ENCODE measurements at places on chromosomes 7 and 10.

GRCh38 chr7:21300692-21301091 is 127.2 kb upstream of the SP4 start:
- no peak for DNase-seq

DNA sequence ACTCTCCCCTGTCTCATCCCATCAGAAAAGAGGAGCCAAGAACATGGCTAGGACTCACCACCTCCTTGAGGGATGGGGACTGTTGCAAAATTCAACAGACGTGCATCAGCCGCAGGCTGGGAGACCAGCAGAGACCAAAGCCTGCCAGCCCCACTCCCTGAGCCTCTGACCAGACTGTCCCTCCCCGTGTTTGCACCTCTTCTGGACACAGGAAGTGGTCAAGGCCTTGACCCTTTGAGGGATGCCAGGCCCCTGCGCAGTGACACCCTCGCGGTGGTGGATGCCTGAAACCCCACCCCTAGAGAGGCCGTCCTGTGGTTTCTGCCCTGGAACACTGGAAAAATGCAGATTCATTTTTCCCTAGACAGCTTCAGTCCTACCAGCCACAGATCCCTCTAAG is 128.4 kb upstream of the TCF7L2 start:
- DNase-seq, result no peak

DNA sequence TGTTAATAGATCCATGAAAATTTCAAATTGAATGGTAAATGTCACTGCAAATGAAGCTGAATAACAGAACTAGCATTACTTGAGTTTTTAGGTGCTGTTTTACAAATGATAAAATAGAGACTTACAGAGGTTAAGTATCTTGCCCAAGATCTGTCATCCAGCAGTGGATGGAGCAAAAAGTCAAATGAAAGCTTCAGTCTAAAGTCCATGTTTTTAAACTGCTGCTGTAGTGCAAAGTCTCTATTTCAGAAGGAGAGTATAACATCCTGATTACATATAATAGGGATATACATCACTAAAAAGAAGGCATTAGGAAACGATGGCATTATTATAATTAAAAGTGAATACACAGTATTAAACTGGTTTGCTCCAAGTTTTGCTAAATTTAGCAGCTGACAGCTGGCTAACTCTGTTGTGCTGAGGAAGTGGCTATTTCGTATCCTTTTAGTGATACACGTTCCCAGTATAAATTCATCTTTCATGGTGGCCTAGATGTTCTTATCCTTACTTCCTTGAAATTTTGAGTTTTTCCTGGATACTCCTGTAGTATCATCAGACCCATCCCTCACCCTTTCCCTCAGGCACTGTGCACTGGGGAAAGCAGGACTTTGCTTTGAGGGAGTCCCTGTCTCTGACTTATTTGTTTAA is 603.2 kb downstream of the MAGI2 start:
- DNase-seq, result no peak

GRCh38 chr7:147415991-147416390 is 1174.6 kb upstream of the C7orf33 start:
- peak; percentile 8 for DNase-seq

DNA sequence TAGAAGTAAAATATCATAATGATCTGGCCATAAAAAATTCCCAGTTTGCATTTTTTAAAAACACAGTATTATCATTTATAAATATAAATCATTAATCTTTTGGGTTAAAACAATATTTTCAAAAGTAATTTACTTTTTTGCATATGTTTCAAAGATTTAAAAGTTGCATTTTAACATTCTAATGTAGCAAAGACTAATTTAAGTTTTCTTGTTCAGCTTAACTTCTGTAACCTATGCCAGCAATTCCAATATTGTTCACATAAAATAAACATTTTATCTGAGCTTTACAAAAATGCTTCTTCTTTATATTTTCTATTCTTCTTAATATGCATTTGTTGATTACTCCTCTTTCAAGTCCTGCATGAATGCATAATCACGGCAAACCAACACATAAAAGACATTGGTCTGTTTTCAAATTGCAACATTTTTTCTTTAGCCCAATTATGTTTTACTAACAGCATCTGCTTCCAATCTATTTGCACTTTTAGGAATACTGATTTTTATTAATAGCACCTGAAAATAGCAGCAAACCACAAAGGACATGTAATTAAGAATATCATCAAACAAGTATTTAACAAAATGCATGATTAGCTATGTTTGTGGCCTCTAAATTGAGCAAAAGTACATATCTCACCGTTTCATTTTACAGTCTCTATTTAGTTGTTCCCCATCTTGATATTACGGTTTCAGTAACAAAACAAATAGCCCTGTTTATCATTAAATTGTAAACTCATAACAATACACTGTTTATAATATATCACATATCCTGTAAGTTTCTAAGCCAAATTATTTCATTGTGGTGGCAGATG is 286.9 kb upstream of the NFE2L3 start:
- DNase-seq, result no peak

DNA sequence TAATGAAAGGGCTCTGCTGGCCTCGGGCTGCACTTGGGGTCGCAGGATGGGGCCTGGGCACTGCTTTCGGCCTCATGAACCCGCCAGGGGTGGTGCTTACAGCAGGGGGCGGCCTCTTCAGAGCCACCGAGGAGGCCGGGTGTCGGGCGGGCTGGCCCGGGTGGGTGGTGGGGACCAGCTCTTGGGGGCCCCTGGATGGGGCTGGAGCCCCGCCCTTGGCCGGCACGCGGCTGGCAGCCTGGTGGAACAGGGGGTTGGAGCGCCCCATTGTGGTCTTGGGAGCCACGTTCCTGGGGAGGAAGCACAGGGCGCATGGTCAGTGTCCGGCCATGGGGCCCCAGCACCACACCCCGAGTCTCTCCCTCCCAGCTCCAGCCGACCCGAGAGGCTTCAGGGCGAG is 8.8 kb downstream of the ADAM8 start:
- no peak for DNase-seq

GRCh38 chr10:122849900-122850605 is 4.4 kb upstream of the CUZD1 start:
- DNase-seq, result peak; percentile 24

DNA sequence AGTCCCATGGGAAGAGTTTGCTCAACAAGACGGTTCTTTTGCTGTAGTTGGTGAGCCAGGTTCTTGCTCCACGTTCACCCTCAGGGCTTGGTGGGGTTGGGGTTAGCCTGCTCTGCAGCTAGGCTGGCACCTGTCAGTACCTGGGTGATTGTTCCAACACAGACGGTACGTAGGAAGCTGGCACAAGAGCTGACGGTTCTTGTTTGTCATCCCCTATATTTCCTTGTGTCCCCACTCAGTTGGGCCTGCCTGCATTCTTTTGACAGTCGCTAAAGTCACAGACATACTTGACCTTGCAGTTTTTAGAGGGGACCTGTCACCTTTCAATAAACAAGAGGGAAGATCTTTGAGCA is 40.2 kb upstream of the SYPL1 start:
- no peak for DNase-seq

GRCh38 chr10:33886299-33886698 is 551.8 kb upstream of the NRP1 start:
- DNase-seq, result no peak

DNA sequence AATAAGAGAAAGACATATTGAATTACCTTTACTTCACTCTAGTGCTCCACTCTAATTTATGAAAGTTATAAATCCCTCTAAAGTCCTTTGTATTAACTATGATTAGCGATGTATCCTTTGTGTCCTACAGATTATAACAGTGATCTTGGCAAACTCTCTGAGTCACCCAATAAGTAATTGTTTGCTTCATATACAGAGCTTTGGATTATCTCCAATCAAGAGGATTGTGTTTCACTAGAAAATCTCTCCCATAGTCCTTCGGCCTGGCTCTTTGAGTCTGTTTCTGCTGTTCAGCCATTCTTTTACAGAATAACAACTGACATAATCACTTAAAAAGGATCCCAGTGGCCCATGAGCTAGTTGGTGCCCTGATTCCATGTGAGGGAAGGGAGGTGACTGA is 9.5 kb downstream of the LMOD2 start:
- no peak for DNase-seq

GRCh38 chr7:20741801-20742200 is 44.9 kb downstream of the SP8 start:
- DNase-seq, result no peak

GRCh38 chr10:132700156-132701098 is 85.5 kb downstream of the NKX6-2 start:
- peak; percentile 38 for DNase-seq

DNA sequence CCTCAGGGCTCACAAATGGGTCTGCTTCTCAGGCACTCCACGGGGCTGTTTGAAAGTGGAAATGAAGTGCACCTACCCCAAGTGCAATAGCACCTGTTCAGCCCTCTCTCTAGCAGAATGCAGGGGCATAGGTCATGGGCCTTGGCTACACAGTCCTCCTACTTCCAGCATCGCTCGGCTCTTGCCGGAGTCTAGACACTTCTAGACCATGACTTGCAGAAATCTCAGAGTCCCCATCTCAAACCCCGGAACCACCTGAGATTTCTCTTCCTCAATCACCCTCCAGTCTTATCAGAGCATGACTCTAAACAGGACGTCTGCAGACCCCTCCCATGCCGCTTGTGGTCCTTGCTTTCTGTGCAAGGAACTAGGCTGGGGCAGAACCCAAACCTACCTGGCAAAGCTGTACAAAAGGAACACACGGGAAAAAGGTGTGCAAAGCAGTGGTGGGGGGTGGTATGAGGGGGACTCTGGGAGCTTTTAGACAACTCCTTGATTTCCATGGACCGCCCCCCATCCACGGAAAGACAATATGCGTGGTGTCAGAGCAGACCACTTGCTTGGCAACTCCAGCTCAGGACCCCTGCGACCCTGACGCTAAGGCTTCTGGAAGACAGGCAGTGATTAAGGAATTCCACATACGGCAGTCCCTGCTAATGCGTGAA is 13.8 kb downstream of the TMEM273 start:
- no peak for DNase-seq

DNA sequence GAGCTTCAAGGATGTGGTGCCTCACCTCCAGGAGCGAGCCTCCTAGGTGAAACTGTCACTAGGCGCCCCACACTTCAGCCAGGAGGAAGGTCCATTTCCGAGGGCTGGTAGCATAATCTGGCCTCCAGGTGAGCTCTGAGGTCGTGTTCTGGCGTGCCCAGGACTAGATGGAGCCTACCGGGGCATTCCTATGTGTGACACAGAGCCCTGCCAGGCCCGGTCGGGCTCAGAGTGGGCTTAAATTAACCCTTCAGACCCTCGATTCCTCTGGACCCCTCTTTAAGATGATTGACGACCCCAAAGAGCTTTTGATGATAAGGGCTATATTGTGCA is 233.1 kb downstream of the EBF3 start:
- DNase-seq, result no peak

DNA sequence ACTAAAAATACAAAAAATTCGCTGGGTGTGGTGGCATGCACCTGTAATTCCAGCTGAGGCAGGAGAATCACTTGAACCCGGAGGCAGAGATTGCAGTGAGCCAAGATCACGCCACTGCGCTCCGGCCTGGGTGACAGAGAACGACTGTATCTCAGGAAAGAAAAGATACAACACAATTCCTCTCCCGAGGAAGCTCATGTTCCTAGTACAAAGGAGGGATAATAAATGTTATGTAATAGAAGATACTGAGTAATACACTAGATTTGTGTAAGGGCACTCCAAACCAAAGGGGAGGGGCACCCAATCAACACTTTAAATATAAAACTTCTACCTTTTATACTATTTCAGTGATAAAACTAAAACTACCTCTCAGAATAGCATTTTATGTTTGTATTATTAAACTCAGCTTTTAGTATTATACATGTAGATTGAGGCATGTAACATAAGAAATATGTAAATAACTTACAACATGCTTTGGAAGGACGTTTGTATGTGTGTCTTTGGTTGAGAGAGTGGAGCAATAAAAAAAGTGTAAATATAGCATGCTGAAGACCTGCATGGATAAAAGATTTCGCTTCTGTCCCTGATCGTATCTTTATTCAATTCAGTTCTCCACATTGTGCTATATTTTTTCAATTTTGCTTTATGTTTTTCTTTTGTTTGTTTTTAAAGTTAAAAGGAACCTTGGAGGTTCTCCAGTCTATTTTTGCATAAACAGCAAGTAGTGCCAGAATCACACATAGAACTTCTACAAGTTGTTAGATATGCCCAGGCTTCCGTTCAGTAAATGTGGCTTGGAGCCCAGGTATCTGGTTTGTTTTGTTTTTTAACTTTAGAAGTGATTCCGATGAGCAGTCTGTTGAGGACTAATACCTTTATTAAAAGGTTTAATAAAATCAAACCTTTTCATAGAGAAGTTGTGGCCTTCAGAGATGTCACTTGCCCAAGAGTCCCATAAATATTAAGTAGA is 71.9 kb downstream of the WAC start:
- DNase-seq, result no peak

GRCh38 chr7:150736864-150737263 is 354 bp upstream of the GIMAP5 start:
- DNase-seq, result no peak
